NCI-H1436 (cell line): ENCODE measurements at places on chromosomes 16 and 17.

DNA sequence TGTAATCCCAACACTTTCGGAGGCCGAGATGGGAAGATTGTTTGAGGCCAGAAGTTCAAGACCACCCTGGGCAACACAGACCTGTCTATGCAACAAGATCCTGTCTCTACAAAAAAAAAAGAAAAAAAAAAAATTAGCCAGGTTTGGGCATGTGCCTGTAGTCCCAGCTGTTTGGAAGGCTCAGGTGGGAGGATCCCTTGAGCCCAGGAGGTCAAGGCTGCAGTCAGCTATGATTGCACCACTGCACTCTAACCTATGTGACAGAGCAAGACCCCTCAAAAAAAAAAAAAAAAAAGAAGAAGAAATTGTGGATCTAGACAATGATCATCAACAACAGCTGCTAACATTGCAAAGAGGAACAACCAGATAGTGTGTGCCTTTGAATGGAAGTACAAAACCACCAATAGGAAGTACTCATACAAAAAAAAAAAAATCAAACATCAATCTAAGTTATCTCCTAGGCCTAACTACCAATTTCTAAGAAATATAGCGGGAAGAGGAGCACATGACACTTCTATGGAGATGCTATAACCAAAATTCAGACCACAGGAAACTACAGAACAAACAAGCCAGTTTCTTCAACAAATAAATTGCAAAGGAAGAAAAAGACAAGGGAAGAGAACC is 258.7 kb downstream of the MRTFB start:
- no peak for DNase-seq

DNA sequence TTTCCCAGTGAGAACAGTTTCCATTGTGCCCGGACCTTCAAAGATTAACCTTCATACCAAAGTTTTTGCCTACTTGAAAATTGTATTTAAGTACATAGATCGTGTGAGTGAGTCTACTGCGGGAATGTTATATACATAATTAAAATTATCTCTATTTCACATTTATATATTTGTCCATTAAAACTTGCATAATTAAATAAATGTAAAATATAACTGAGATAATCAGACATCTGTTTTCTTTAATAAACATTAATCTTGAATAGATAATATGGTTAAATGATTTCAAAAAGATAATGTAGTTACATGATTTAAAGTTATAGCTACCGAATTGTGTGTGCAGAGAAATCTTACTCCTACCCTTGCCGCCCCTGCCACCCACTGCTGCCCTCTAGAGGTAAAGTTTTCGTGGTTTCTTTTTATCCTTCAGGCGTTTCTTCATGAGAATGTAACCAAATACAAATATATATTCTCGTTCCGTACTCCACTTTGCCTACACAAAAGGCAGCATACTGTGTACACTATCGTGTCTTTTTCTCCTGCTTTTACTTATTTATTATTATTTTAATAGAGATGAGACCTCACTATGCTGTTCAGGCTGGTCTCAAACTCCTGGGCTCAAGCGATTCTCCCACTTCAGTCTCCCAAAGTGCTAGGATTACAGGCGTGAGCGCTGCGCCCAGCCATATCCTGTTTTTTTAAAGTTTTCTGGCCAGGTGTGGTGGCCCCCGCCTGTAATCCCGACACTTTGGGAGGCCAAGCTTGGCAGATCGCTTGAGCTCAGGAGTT is 35.6 kb downstream of the RPA1 start:
- DNase-seq = peak; percentile 38

DNA sequence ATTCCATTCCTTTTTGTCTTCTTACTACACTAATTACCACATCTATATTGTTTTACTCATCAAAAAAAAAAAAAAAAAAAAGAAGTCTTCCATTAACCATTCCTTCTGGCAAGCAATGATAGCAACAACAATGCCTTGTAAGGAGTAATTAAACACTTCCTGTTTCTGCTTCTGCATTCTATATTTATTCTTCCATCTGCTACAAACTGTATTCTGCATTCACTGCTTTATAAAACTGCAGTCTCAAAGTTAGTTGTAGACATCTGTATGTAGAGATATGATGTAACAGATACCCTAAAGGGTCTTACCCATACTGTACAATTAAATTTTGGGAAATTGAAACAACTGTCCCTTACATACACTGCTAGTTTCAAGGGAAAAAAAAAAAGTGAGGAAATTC is 28.7 kb upstream of the ABCA6 start:
- DNase-seq = no peak

DNA sequence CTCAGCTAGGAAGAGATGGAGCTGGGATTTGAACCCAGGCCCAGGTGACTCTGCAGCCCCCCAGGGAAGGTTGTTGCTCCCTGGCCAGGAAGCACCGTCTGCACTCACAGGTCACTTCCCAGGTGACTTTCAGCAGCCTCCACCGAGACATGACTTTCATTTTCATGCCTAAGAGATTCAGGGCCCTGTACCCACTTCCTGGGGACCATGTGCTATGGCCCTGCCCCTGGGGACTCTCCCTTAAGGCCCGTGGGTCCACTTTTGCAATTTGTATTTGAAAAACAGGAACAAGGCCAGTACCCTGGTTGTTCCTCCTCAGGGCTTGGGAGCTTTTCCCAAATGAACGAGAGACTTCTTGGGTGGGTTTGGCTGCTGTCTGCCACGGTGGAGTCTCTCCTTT is 191.0 kb downstream of the IRF8 start:
- DNase-seq = no peak

GRCh38 chr16:88508376-88508867 is 55.3 kb downstream of the ZFPM1 start:
- DNase-seq = no peak

GRCh38 chr16:48352648-48353390 is 32.4 kb downstream of the SIAH1 start:
- no peak for DNase-seq

DNA sequence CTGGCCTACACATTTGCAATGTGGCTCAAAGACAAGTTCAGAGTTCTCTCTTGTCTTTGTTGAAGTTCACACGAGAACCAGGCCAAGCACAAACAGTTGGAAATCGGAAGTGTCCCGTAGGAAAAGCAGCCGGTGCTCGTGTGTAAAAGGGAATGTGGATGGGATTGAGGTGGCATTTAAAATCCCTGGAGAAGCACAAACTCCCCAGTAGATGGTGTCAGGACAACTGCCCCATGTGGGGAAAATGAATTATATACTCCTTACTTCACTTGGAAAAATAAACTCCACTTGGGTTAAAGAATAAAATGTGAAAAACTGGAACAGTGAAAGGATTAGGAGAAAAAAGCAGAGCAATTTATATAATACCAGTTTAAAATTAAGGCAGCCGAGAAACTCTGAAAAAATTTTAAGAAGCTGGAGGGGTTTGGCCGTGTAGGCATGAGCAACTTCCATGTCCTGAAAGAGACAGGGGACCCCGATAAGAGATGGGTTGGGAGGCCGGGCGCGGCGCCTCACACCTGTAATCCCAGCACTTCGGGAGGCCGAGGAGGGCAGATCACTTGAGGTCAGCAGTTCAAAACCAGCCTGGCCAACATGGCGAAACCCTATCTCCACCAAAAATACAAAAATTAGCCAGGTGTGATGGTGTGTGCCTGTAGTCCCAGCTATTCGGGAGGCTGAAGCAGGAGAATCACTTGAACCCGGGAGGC is 28.1 kb downstream of the CBFA2T3 start:
- DNase-seq = no peak

DNA sequence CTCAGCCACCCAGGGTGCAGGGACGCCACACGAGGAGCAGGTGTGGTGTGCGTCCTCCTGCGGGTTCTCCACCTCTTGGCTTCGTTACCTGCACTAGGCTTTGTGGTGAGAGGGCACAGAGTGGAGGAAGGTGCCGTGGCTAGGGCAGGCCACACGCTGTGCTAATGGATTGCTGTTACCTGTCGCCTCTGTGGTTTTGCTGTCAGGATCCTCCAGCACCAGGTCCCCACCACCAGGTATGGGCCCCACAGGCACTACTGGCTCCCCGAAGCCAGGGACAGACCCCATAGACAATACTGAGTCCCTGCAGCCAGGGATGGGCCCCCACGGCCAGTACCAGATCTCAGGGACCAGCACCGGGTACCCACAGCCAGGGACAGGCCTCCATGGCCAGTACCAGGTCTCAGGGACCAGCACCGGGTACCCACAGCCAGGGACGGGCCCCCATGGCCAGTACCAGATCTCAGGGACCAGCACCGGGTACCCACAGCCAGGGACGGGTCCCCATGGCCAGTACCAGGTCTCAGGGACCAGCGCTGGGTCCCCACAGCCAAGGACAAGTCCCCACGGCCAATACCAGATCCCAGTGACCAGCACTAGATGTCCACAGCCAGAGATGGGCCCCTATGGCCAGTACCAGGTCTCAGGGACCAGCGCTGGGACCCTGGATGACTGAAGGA is 315.6 kb downstream of the SEC14L1 start:
- DNase-seq = no peak

DNA sequence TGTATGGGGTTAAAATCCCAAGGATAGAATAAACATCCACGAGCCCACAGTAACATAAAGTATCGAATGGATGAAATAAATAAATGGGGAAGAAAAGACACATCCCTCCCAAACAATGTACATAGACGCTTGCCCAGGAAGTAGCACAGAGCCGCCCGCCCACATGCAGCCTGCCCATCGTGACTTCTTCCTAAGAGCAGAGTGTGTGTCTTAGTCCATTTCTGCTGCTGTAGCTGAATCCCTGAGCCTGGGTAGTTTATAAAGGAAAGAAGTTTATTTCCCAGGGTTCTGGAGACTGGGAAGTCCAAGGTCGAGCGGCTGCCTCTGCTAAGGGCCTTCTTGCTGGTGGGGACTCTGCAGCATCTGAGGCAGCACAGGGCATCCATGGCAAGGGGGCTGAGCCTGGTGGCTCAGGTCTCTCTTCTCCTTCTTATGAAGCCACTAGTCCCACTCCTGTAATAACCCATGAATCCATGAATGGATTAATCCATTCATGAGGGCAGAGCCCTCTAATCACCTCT is 39.4 kb upstream of the ZNF469 start:
- DNase-seq = no peak

DNA sequence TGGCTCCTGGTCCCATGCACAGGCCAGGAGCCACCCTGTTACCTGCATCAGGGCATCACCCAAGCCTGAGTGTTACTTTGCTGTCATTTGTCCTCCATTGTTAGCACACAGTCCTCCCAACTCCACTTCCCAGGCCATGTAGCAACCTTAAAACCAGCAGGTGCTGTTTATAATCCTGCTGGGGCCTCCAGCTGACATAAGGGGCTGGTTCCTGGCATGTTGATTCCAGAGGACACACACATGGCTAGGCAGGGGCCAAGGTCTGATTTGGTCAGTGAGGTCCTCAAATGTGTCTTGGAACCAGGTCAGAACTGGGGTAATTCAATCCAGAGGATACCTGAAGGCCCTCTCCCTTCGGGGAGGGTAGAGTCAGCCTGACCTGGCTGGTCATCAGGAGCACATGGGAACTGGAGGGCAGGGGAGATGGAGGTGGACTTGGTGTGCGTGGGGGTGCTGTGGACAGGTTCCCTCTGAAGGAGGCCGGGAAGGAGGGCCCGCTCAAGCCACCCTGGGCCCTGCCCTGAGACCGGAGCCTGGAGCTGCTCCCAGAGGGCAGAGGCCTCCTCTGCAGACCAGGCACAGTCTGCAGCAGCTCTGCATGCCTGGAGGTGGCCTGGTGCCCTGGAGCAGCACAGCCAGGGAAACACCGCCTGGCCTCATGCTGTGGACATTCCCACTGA is 6.6 kb downstream of the ADORA2B start:
- no peak for DNase-seq

DNA sequence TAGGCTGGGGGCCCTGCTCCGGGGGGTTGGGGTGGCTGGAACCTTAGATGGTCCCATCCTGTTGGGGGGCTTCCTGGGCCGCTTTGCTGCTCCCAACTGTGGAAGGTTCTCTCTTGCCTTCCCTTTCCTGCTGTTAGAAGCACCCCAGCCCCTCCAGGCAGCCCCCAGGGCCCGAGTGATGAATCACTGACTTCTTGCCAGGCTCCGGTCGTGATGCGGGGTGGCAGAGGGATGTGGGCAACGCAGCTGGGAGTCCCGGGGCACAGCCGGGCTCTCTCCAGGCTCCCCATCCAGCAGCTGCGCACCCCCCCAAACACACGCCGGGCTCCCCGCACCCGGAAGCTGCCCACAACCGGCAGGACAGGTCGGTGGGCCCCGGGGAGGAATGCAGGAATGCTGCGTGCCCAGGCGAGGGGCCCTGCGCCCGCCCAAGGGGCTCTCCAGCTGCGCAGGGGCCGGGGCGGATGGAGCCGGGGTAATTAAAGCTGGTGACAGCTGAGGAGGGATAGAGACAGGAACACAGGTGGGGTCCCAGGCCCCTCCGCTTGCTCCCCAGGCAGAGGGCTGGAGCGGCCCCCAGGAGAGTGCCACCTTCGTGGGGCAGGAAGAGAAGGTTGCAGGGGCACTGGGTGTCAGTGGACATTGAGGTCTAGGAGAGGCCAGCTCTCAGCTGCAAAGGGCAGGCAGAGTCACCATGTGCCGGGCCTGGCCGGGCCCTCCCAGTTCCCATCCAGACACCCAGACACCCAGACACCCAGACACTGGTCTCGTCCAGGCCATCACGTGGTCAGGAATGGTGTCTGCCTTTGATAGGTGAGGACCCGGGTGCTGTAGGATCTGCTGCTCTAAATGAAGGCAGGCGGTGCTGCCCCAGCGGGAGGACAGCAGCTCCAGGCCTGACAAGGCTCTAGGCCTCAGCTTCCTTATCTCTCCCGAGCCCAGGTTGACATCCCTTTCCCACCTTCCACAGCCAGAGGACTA is 15.0 kb upstream of the SLC38A10 start:
- DNase-seq = no peak

DNA sequence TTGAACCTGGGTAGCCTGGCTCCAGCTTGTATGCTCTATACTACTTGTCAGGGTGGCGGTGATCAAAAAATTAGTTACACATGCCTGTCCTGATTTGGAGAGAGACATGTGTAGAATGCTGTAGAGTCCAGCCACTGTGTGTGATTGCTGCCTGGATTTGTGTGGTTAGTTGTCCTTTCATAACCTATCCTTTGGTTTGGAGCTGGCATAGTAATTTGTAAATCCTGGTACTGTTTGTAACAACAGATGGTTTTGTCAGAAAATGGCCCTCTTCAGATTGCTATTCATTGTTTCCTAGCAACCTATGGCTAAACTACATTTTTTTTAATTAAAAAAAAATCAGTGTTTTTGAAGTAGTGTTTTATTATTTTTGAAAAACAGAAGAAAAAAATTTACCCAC is 30.5 kb downstream of the ETV4 start:
- no peak for DNase-seq

GRCh38 chr17:56876766-56877179 is 37.1 kb downstream of the TRIM25 start:
- DNase-seq = no peak

DNA sequence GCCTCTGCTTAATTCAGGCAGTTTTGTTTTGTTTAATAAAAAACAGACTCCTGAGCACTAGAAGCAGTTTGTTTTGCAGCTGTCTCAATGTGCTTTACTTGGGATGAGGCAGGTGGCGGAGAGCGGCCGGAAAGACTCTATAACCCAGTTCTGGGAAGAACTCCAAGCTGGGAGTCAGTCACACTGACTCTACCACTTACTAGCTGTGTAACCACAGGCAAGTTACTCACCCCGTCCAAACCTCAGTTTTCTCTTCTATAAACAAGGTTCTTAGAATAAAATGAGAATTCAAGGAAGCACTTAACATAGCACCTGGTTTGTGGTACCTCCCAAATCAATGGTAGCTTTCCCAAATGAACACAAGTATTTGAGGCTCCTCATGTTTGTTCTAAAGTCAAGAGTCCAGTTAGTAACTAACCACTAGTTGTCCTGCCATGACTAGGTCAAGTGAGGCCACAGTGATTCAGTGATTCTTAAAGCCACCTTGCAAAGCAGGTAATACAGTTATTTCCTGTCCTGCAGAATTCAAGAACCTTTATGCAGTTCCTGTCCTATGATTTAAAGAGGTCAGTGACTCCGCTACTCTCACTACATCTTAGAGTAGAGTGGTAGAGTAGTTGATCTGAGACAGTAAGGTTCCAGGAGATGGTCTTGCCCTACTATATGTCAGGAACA is 2.7 kb downstream of the TXNDC17 start:
- no peak for DNase-seq
